ENCODE measurements at places on chromosomes 6 and 20.

DNA sequence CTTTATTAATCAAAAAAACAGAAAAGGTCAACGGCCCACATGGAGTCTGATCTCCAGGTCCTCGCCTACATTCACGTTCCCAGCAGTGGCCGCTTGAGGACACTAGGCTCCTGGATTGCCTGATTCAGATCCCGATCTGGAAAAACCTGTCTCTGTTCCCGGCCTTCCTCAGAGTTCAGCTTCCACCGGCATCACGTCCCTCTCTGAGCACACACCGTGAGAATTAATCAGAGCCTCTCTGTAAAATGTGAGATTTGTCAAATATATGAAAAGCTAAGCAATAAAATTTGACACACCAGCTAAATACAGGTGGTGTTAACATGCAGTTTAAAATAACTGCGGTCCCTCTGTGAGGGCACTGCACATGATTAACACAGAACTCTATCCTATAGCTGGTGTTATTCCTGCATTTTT is 122.8 kb upstream of the COL21A1 start:
- no peak for DNase-seq

DNA sequence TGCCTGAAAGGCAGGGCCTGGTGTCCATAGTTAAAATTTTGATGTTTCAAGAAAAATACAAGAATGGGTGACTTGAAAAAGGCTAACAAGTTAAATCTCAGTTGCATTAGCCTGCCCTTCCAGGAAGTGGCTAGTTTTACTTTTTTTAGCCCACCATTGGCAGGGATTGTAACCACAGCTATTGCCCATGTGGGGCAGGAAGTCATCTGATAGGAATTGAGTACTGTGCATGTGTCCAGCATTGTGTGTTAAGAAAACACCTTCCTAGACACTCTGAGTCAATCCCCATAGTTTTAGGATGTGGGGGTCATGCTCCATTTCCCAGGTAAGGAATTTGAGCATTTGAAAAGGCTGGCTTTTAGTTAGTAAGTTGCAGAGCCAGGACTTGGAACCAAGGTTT is 26.9 kb downstream of the LYRM2 start:
- DNase-seq: no peak

DNA sequence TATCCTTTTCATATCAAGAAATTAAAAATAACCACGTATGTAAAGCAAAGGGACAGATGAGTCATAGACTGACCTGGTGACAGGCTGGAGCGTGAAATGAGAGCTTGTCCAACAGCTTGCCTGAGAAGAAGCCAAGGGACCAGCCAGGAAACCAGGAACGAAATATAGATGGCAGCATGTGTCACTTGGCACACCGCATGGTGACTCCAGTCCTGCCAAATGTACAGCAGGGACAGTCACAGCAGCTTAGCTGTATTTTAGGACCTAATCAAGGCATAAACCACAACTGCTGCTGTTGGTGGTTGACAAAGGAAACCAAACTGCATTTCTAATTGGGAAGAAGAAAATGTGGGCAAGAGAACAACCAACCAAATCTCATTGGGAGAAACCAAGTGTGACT is 755.0 kb downstream of the TFAP2A start:
- no peak for DNase-seq

DNA sequence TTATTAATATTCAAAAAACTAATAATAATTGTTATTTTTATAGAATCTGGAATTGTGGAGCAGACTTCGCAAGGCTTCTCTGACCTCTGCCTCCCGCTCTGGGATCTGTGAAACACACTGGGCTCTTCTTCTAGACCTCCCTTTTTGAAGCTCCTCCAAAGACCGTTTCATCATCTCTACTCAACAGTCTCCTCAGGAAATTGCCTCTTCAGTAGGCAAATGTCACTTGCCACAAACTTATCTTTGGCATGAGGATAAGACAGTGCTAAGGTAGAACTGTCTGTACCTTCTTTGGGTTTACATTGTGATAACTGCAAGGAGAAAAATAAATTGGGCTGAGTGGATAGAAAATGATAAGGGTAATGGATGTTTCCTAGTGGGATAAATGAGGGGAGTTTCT is 2.3 kb upstream of the MAS1L start:
- DNase-seq: no peak

- no peak for DNase-seq
These were observed 536.7 kb upstream of the IMPG1 start for GRCh38 chr6:76609160-76609559.

- DNase-seq: no peak
These were observed 54.1 kb downstream of the FAM83B start for GRCh38 chr6:54900666-54901065.

All from cerebellar nuclear complex (tissue), 1 donor.